ENCODE measurements at places on chromosomes 2 and 18. TPM values are rescaled to one million over a fixed set of nuclear protein-coding genes. Genes with fewer than 3 reads are reported as not detected.

- H3K4me3 ChIP-seq: no peak overlapping the region
- H3K36me3 ChIP-seq: peaks cover 14% of the 10 kb centered on the region
- H3K27ac ChIP-seq: no peak overlapping the region
- no peaks in the 10 kb centered on the region for H3K27me3 ChIP-seq
These were observed 13.8 kb downstream of the NBAS start for GRCh38 chr2:15547115-15547876.

DNA sequence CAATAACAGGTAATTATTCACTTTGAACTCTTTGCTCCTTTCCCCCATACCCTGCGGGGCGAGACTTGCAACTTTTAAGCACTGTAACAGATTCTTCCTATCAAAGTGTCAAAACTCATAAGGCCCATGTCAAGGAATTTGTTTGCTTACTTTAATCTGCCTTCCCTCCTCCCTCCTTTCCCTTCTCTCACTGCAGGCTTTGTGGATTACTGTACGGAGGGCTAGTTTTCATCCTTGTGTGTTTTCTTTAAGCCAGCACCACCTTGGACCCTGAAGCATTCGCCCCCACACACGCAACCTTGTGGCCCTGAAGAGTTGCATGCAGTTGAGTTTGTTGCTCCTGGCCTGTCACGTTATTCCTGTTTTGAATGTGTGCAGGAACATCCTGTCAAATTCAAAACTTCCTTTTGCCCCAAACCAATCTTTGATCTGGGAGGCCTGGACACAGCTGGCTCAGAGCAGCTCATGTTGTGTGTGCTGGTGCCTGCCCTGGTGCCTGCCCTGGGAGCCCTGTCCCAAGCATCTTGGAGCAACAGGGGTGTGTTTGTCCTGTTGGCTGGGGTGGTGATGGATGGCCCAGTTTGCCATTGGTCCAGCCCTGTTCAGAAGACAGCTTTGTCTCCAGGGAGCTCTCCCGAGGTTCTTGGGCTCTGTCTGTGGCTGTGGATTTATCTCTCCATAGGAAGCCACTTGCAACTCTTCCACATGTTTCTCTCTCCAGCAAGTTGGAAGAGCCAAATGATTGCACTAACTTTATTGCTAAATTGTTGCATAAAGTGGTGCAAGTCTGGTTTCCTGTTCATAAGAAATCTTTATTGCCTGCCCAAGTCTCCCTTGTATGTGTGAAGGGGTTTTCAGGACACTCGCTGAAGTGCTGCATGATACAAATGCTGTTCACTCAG is 199.6 kb downstream of the VAPA start:
- no peak overlapping the region for H3K4me3 ChIP-seq
- H3K27ac ChIP-seq: no peak overlapping the region
- no peaks in the 10 kb centered on the region for H3K4me1 ChIP-seq
- no peak for DNase-seq
- no peaks in the 10 kb centered on the region for H3K36me3 ChIP-seq

DNA sequence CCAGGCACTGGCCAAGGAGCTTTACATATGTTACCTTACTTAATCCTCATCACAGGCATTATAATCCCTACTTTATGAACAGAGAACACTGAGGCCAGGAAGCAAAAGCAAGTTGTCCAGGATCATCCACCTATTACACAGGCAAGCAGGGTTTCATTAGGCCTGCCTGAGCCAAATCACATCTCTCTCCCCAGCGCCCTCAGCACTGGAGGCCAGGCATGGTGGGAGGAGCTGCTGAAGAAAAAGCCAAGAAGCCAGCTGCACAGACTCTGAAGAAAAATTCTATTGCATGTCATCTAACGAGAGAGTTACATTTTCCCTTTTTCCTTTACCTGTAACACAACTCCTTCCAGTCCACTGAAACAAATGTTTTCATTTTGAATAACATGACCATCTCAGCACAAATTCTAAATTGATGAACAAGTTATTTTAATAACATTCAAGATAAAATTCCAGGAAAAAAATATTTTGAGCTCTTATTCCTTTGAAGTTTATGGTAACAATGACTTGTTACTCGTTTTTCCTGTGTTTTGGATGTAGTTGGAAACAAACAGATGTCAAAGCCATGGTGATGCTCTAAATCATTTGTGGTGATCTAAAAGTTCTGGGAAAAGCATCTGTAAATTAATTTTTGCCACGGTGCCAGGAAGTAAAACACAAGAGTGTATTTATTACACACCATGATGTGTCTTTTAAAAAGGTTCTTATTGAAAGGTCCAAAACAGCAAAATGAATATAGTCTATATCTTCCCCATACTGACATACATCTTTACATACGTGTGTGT is 139.0 kb upstream of the ITGB6 start:
- no peak for DNase-seq
- no peak overlapping the region for H3K27ac ChIP-seq
- H3K4me3 ChIP-seq: no peak overlapping the region
- H3K4me1 ChIP-seq: peaks cover 78% of the 10 kb centered on the region
- peaks cover 7% of the 10 kb centered on the region for H3K36me3 ChIP-seq
- no peaks in the 10 kb centered on the region for H3K27me3 ChIP-seq

The MARCHF4 gene
- not detected for total RNA-seq

Measured in activated CD4-positive, alpha-beta T cell treated with anti-CD3 and anti-CD28 coated beads for 36 hours (primary cell).